ENCODE measurements at places on chromosomes 7 and 10.

DNA sequence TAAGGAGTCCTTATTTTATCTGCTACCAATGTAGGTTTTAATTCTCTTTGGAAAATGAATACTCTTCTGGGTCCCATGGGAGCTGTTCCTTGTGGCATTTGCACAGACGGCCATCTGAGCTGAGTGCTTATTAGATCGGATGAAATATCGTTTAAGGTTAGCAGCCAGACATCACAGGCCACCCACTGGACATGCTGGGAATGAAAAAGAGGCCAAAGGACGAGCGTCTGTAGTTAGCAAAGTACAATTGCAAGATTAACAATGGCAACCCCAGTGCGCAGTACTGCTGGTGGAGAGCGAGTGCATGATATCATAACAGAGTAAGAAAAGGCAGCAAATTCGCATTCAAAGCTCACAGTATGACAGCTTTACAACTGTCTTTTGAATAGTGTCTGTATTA, 28.3 kb upstream of the CREB5 start:
- no peak for DNase-seq

DNA sequence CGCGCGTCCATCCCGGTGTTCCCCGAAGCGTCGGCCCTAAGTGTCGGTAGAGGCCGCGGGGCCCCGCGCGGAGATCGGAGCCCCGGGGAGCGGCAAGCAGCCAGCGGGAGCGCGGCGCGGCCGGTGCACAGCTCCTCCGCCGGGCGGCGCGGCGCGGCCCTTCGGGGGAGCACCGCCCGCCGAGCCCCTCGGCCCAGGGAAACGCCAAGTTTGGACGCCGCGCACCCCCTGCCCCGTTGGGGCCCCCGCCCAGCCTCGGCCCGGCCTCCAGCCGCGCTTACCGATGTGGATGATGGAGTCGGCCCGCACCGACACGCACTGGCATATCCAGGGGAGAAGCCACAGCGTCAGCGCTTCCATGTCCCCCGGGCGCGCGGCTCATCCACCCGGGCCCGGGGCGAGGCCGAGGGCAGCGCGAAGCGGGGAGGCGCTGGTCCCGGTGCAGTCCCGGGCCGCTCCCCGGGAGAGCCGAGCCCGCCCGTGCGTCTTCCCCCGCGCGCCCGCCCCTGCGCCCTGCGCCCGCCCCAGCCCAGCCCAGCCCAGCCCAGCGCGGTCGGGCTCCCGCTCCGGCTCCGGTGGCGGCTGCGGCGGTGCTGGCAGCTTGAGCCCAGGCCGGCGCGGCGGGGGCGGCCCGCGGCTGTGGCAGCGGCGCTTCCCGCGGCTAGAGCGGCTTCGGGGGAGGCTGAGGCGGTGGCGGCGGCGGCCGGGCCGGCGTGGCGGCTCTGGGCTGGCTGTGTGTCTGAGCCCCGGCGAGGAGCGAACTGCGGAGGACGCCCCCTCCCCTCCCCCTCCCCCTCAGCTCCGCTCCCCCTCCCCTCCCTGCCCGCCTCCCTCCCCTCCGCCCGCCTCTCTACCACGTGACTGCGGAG, at the start of gene GRID1:
TSS of gene GRID1 (minus strand) at position 763 of the 869 bp plus-strand sequence.
- DNase-seq, result no peak

DNA sequence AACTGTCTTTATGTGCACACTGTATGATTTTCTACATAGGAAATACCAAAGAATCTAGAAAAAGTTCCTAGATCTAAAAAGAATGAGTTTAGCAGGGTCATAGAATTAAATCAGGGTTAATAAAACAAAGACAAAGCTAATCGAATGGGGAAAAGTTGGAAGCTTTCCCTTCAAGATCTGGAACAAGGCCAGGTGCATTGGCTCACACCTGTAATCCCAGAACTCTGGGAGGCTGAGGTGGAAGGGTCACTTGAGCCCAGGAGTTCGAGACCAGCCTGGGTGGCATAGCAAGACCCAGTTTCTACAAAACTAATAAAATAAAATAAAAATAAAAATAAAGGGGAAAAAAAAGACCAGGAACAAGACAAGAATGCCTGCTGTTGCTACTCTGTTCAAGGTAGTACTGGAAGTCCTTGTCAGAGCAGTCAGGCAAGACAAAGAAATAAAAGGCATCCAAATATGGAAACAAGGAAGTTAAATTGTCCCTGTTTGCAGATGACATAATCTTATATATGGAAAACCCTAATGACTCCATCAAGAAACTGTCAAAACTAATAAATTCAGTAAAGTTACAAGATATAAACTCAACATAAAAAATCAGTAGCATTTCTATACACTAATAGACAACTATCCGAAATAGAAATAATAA, 76.1 kb upstream of the RHEB start:
- no peak for DNase-seq

DNA sequence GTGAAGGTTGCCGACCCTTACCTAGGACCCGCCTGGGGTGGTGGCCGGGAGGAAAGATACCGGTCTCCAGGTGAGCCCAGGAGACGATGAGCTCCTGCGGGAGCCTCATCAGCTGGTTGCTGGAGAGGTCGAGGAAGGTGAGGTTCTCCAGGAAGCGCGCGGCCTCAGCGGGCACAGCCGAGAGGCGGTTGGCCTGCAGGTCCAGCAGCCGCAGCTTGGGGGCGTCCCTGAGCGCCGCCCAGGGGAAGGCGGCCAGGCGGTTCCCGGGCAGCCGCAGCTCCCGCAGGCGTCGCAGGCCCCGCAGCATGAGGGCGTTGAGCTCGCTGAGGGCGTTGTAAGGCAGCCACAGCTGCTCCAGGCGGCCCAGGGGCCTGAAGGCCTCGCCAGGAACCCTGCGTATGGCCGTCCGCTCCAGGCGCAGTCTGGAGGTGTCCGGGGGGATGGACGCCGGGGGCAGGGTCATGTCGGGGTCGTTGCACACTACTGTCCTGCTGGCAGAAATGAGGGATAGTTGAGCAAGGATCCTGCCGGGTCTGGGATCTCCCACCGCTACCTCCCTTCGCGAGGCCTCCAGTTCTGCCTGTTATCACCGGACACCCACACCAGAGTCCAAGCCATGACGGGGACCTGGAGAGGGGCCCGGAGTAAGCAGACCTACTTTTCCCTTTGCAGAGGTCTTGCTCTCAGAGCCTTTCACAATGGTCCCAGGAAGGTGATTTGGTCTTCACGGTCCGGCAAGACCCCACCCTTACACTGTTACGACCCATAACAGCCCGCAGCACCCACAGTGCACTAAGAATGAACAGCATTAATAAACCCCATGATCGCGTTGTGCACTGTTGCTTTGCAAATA, 3.9 kb downstream of the LRIT1 start:
- DNase-seq, result no peak

DNA sequence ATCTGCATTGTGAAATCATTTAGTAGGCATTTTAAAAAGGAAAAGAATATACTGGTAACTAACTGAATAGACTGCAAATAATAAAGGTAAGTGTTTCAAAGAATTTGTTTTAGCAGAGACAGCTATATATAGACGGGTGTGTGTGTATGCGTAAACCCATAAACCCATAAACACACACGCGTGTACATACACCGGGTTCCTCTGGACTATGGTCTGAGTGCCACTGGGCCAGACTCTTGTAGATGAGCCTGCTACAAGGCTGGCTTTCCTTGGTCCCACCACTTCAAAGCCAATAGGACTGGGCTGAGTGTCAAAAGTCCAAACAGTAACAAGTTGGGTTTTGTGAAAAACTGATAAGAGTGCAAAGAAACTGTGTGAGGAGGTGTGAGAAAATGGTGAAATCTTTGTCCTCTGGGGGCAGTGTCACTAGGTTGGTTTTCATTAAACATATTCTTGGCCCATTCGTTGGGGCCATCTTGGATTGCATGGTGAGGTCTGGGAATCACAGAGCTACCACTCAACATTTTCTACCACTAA, 39.8 kb downstream of the GNA12 start:
- no peak for DNase-seq

- no peak for DNase-seq
Observed at GRCh38 chr10:22329150-22329549, 8.3 kb downstream of the BMI1 start.

GRCh38 chr7:134991469-134992339, 5.4 kb downstream of the AGBL3 start:
- DNase-seq, result no peak

GRCh38 chr10:74824900-74825370, 1.5 kb upstream of the KAT6B start:
- DNase-seq, result no peak

DNA sequence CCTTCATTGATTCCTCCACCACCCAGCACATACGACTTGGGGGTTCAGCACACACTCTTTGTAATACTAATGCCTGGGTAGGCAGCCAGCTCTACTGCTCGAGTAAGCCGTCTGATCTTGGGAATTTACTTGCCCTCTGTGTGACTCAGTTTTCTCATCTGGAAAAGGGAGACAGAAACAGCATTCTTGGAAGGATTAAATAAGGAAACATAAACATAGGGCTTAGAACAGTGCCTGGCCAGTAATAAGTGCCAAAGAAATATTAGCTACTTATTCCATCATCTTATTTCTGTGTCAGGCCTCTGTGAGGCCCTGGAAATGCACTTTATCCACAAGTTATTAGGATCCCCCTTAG, 130.1 kb downstream of the TNS3 start:
- no peak for DNase-seq

GRCh38 chr7:30465046-30465810, 13.4 kb downstream of the NOD1 start:
- no peak for DNase-seq

DNA sequence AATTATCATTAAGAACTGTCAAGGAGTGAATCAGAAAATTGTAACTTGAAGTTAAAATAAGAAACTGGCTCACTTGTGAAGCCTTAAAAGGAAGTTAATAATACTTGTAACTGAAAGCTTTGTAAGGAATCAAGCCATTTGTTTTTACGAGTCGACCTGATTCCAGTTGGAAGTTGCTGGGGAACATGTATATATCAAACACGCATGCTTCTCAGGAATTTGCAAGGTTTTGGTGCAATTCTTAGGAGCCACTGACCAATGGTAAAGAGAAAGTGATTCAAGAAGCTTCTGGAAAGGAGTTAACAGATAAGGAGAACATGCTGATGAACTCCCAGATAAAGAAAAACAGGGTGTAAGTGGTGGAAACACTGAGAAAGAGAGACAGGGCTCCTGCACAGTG, 56.4 kb downstream of the ETV1 start:
- DNase-seq, result no peak

- DNase-seq, result no peak
Observed at GRCh38 chr10:102682981-102683380, 31.2 kb downstream of the ARL3 start.

DNA sequence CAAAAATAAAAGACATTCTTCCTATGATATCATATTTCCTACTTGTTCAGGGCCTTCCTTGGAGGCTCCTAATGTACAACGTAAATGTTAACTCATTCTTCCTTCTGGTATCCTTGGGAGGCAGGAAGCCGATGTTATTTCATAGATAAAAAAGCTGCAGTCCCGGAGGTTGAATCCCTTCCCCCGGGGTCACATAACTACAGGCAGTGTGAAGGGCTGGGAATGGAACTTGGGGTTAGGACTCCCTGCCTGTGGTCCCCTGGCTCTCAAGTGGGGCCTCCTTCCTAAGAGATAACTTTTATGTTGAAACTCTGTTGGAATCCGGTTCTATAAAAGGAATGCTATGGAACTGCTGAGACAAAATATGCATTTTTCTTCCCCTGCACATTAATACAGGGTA, 14.9 kb upstream of the CCDC3 start:
- DNase-seq, result no peak

- no peak for DNase-seq
Observed at GRCh38 chr7:156614434-156615264, 25.9 kb upstream of the RNF32 start.

GRCh38 chr10:98033515-98033914, 3.1 kb upstream of the CRTAC1 start:
- DNase-seq, result no peak

GRCh38 chr10:118590334-118590733, 5.1 kb downstream of the PRLHR start:
- DNase-seq, result no peak

- DNase-seq, result no peak
Observed at GRCh38 chr10:13758312-13758711, 171.5 kb downstream of the PRPF18 start.

DNA sequence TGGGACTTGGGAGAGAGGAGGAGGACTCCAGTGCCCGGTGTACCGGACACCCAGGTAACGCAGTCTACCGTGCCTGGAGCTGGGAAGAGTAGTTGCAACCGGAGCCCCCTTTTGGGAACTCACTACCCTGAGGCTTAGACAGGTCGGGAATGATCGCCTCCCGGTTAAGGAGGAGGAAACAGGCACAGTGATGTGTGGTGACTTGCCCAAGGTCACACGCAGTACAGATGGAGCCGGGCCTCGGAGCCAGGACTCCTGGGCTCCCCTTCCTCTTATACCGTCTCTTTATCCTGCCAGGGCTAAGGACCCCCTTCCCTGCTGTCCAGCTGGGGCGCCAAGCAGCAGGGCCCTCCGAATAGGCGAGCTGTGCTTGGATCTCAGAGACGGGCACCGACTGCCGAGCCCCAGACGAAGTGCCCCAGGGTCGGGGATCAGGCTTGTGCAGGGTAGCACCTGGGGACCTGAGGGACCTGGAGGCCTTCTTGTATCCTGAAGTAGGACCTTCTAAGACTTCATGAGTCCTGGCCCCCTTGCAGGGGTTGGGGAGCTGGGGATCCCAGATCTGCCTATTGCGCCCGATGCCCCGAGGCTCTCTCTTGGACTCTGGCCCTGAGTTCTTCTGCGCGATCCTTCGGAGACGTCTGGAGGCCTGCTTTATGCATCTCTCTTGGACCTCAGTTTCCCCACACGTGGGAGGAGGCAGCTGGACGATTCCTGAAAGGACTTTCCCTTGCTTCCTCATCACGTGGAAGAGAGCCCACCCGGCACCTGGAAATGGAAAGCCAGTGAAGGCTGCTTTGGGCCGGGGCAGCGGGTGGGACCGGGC, 767 bp upstream of the CYP26A1 start:
- DNase-seq, result no peak

GRCh38 chr7:27374958-27375841, 132.6 kb downstream of the EVX1 start:
- DNase-seq, result no peak

DNA sequence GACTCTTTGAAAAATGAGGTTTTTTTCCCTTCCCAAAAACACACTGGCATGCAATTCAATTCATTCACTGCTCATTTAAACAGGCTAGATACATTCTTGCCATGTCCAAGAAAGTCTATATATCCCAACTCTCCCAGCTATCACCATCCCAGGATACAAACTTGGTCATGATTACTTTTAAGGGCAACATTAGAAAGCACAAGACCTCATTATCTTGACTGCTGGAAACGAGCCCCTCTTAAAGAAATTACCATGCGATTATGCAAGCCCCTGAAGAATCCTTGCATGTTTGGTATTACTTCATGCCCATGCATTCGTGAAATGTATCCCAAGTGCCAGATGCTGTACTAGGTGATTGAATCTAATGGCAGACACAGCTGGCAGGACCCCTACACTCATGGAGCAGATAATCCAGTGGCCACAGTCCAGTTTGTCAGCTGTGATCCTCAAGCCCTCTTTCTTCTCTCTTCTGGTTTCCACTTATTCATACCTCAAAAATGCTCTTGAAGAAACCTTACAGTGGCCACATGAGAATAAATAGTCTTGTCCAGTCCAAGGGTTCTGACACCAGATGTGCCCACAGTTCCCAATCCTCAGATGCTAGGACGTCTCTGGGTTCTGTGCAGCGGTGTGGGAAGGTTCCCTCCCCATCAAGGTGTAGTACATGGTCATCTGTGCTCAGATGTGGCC, 103.7 kb upstream of the HABP2 start:
- DNase-seq, result no peak

- DNase-seq, result no peak
Observed at GRCh38 chr7:127764681-127765080, 112.7 kb downstream of the SND1 start.

GRCh38 chr7:95011146-95011928, 103.9 kb downstream of the PPP1R9A start:
- DNase-seq, result no peak

Measured in KG1 (cell line).